ENCODE measurements at places on chromosomes 4 and X.
A peak's percentile ranks its signal among the peaks of the same experiment; 100 is the strongest.

DNA sequence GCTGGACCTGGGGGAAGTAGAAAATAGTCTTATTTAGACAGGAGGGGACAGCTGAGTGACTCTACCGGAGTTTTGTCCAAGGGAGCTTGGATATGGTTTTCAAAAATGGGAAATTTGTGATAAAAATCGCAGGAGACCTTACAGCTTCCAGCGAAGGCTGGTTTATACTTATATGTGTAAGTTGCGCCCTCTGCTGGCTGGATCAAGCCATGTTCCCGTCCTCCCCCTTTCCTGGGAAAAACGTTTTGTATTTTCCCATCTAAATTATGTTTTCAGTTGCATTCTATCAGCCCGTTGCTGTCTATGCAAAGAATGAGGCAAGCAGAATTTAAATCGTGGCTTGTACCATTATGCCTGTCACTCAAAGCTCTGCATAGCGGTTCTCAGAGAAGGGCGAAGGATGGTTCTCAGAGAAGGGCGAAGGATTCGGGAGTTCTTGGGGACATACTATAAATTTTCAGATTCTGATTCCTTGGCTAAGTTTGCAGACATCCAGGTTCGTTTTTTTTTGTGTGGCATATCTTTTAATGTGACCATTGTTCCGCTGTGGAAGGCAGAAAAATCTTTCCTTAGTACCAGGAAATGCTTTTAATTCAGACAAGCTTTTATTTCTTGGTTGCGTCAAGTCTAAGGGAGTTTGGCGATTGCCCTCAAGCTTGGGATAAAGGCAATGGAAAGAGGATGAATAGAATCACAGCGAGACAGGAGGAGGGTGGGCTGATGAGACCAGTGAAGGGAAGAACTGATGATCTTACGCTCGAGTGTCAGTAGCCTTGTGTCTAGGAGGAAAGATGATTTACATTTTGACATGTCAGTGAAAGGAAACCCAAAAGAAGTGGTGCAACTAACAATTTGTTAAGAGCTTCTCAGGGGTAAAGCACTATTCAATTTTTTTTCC is 128.5 kb upstream of the ARX start:
- DNase-seq: peak; percentile 47

GRCh38 chr4:155759372-155760252 is 791 bp downstream of the GUCY1B1 start:
- DNase-seq: peak; percentile 19

GRCh38 chr4:105277702-105278101 is 131.0 kb downstream of the TET2 start:
- DNase-seq: no peak

DNA sequence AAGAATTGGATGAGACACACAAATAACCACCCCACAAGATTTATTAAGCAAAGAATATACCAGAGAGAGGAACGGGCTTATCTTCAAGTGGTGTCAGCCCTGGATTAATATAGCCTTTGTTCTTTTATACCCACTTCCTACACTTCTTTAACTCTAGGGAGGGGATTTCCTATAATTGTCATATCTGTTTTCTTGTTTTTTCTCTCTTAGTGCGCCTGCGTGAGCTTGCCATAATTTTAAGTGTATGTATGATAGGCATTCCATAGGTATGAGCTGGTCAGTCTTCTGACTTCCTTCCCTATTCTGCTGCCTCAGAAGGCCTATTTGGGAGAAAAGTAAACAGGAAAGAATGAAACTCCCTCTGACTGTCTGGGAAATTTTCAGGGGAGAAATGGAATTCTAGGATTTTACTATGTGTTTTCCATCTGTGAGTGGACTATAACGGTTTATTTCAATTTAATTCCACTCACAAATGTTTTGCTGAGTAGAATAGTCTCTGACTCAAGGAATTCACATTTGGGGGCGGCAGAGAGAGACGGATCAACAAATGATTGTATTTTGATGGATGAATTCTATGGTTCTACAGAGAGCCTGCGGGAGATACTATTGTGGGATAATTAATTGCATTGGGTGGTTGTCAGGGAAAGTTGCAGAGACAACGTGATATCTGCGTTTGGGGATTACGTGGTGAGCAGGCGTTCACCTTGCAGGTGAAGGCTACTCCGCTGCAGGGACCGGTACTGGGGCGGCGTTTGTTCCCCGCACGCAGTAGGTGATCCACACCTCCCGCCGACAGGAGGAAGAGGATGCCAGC is 626 bp upstream of the CEP135 start:
- peak; percentile 54 for DNase-seq

DNA sequence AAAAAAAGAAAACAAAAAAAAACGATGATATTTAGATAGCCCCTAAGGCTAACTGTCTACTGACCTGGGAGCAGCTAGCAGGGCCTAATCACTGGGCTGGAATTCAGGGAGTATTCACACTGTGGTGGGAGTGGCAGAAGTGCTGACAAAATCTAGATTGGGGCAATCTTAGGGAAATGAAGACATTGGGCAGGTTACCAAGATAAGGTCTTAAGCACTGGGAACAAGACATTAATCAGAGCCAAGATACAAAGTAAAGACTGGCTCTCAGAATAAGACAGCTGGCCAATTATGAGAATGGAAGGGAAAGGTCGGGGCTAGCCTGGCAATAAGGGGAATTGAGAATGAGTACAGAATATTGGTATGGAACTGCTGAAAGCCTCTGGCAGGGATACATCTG is 100.2 kb upstream of the GRIA3 start:
- DNase-seq: no peak

DNA sequence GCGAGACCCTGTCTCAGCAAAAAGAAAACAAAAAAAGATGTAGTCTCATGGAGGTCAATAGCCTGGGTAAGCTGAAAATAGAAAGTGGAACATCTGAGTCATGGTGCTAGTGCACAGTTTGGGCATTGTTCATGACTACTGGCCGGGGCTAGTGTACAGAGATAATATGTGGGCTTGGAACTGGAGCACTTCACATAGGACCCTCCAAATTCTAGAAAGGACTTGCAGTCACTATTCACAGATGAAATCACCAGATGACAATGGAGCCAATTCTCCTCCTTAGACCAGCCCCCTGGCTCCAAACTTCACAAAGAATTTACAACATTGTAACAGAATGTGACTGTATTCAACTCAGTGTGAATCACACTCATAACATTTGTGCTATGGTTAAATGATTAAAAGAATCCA is 367.8 kb upstream of the SLC7A11 start:
- DNase-seq: no peak

- DNase-seq: no peak
Observed at GRCh38 chrX:103311399-103311780, 600 bp upstream of the BEX2 start.

DNA sequence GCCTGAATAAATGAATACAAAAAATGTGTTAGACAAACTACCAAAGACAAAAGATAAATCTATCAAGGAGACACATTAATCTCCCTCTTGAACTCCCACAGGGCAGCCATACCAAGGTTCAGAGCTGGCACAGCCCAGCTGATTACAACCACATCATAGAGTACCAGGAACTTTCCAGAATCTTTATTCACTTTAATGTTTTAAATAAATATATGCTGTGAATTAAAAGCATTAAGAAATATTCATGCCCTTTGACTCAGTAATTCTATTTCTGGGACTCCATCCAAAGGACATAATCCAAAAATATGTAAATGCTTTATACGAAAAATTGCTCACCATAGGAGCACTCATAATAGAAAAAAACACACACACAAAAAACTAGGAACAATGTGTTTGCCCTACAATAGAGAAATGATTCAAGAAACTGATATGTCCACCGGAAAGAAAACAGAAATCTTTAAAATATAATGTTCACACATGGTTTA is 126.0 kb downstream of the LDB2 start:
- DNase-seq: no peak

DNA sequence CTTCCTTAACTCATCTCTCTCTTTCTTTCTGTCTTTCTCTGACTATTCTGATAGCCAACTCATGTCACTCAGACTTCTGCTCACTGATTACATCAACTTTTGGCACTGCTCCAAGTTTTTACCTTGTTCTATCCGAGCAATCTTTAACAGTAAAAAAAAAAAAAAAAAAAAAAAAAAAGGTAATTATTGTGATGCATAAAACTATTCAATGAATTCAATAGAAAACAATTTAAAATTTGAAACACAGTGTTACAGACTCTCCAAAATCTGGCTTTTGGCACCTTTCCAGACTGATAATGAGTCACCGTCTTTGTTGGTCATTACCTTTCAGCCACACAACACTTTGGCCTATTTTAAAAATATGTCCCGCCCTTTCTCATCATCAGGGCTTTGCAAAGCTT is 229.5 kb downstream of the GALNTL6 start:
- DNase-seq: no peak
